Activated naive CD8-positive, alpha-beta T cell treated with anti-CD3 and anti-CD28 coated beads, Interleukin-2, amount 10 ng/mL, durations not matched to agents 7 days and 5 days (primary cell): ENCODE measurements at places on chromosomes 4 and X. TPM values are rescaled to one million over a fixed set of nuclear protein-coding genes. Genes with fewer than 3 reads are reported as not detected.

DNA sequence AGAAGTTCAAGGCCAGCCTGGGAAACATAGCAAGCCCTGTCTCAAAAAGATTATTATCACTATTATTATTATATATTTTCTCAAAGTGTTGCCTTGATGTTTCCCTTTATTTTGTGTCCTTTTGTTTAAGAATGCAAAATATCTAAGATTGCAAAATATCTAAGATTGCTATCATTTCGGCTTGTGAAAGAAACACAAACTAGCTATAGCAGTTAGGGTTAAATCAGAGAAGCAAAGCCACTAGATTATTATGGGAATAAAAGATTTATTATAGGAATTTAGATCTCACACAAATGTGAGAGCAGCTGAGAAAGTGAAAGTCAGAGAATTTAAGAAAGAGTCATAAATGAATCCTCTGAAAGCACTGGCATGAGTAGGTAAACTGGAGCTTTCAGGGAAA is 18.0 kb upstream of the TMEM184C start:
- H3K27ac ChIP-seq = no peak overlapping the region
- H3K36me3 ChIP-seq = no peaks in the 10 kb centered on the region
- no peak overlapping the region for H3K4me3 ChIP-seq
- no peak for DNase-seq
- peaks cover 6% of the 10 kb centered on the region for H3K4me1 ChIP-seq
- peaks cover 3% of the 10 kb centered on the region for H3K27me3 ChIP-seq

DNA sequence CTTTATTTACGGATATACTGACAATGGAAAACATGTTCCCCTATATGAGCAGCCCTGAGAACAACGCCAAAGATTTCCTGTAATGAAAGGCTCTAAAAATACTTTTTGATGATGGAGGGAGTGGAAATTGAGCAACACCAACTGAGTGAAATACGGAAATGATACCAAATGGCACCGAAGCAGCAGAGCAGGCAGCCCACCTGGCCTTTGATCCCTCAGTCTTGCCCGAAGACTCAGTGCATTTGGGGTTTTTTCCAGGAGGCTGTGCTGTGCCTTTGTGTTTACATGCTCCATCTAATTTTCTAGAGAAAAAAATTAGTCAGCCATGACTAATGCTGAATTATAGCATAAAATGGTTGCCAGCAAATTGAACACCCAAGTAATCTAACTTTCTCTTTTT is 169.9 kb upstream of the RBPJ start:
- peaks cover 5% of the 10 kb centered on the region for H3K36me3 ChIP-seq
- H3K27ac ChIP-seq = no peak overlapping the region
- DNase-seq = no peak
- peaks cover 2% of the 10 kb centered on the region for H3K4me1 ChIP-seq
- no peak overlapping the region for H3K4me3 ChIP-seq
- peaks cover 9% of the 10 kb centered on the region for H3K27me3 ChIP-seq

- H3K27ac ChIP-seq = no peak overlapping the region
- no peaks in the 10 kb centered on the region for H3K36me3 ChIP-seq
- no peaks in the 10 kb centered on the region for H3K4me1 ChIP-seq
Measured at GRCh38 chr4:174554231-174554728, 32.0 kb upstream of the HPGD start.

DNA sequence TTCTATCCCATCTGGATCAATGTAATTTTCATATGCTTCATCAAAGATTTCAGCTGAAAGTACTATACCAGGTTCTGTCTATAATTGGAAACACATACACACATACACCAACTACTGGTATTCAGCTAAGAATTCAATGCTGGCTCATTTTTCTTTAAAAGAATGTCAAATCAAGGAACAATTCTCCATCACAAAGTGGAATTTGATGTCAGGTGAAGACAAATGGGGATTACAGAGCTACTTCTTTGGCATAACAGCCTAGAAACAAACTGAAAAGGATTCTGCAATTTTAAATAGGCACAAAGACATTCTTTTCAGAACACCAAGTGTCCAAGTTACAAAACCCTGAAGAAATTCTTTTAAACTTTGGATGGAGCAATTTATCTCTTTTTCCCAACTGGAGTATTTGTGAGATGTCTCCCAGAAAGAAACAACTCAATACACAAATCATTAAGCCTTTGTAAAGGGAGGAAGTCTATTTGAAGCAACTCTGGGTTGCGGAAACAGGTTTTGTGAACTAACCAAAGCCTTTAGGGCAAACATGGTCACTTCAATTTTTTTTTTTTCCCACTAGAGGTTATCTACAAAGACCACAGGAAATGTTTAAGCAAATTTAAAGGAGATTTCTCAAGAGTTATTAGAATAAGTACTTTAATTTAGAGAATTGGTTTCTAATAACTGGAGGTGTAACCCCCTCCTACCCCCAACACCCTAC is 1.9 kb upstream of the FAM9C start:
- H3K36me3 ChIP-seq = peaks cover 9% of the 10 kb centered on the region
- no peak overlapping the region for H3K27ac ChIP-seq
- no peaks in the 10 kb centered on the region for H3K27me3 ChIP-seq
- peaks cover 20% of the 10 kb centered on the region for H3K4me1 ChIP-seq
- H3K4me3 ChIP-seq = no peak overlapping the region

DNA sequence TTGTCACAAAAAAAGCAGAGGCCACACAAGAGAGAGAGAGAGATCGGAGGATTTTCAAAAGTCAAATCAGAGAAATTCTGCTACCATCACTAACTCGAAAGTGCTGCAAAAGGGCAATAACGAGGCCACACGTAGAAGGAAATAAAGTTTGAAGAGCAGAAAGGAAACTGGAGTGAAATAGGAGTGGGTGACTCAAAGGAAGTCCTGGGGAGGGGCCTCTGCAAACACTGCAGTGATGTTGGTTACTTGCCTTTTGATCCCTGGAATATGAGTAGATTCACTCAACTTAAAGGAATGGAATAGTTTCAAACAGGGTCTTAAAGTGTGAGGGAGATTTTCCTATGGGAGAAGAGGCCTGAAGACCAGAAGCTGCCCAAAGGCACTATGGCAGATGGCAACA is 663.4 kb upstream of the LCORL start:
- no peaks in the 10 kb centered on the region for H3K27me3 ChIP-seq
- H3K4me1 ChIP-seq = no peaks in the 10 kb centered on the region
- no peak overlapping the region for H3K27ac ChIP-seq
- no peak for DNase-seq
- no peaks in the 10 kb centered on the region for H3K36me3 ChIP-seq
- H3K4me3 ChIP-seq = no peak overlapping the region

DNA sequence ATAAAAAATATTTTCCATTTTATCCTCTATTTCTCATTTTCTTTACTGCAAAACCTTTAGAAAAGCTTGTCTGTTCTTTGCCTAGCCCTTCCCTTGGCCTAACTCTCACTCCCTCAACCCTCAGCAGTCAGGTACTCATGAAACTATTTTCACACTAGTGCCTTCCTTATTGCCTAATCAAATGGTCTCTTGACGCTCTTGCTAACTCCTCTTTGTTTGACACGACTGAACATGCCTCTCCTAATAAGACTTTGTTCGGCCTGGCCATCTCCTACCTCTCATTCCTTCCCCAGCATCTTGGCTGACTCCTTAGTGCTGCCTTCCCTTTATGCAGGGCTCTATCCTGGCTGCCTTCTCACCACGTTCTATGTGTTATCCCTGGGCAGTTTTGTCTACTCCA is 11.1 kb upstream of the LRAT start:
- H3K36me3 ChIP-seq = no peaks in the 10 kb centered on the region
- no peak for DNase-seq
- H3K27ac ChIP-seq = no peak overlapping the region
- H3K27me3 ChIP-seq = peaks cover 11% of the 10 kb centered on the region

DNA sequence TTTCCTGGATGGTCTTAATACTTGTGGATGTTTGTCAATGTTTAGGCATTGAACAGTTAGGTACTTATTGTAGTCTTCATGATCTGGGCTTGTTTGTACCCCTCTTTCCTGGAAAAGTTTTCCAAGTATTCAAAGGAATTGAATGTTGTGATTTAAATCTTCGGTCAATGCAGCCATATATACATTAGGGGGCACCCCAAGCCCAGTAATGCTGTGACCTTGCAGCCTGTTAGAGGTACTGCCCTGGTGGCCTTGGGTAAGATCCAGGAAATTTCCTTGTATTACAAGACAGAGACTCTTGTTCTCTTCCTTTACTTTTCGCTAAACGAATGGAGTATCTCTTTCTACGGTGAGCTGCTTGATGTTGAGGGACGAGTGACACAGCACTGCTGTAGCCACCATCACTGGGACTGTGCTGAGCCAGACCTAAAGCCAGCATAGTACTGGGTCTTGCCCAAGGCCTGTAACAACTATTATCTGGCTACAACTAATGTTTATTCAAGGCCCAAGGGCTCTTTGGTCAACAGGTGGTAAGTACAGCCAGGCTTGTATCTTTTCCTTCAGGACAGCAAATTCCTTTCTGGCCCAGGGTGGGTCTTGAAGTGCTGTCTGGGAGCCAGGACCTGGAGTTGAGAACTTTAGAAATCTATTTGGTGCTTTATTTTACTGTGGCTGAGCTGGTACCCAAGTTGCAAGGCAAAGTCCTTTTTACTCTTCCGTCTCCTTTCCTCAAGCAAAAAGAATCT is 118.3 kb upstream of the ATOH1 start:
- DNase-seq = no peak
- no peaks in the 10 kb centered on the region for H3K27me3 ChIP-seq
- no peak overlapping the region for H3K27ac ChIP-seq
- H3K4me3 ChIP-seq = no peak overlapping the region

Gene TRIM61
- total RNA-seq = 2.9 TPM

Gene TCP11X2
- total RNA-seq = not detected

DNA sequence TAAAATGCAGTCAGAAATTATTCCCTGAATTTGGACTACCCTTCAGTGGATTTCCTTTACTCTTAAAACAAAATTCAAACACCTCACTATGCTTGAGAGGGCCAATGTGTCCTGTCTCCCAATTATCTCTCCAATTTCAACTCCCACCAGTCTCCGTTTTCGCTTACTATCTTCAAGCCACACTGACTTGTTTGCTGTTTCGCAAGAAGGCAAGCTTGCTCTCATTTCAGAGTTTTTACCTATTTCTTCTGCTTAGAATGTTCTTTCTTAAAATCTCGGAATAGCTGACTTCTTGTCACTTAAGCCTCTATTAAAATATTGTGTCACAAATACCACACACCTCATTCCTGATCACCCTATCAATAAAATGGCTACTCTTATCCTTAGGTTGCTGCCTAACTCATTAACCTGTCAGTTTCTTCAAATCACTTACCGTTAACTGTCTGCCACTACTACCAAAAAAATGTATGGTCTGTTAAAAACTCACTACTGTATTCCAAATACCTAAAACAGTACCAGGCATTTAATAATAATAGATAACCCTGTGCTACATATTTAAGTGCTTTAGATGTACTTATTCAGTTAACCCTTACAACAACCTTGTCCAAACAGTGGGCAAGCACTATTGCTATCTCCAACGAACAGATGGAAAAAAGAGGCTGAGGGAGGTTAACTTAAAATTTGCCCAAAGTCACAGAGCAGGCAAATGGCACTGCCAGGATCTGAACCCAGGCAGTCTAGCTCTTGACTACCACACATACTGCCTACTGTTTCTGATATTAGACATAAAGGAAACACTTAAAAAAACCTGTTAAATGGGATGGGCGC is 2.9 kb downstream of the UBA6 start:
- H3K4me3 ChIP-seq = no peak overlapping the region
- no peaks in the 10 kb centered on the region for H3K27me3 ChIP-seq
- no peak for DNase-seq
- peaks cover 33% of the 10 kb centered on the region for H3K4me1 ChIP-seq

DNA sequence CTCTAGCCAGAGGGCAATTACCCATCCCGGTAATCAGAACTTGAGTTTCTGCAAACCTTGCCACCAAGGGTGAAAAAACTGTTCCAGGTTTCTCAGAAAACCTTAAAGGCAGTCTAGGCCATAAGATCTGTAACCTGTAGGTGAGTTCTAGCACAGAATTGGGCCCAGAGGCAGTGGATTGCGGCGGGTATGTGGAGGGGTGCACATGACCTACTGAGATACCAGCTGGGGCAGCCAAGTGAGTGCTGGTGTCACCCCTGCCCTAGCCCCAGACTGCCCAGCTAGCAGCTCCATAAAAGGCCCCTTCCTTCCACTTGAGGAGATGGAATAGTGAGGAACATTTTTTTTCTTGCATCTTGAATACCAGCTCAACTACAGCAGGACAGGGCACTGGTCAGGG is 176.7 kb downstream of the SMARCA1 start:
- no peak overlapping the region for H3K27ac ChIP-seq
- H3K36me3 ChIP-seq = no peaks in the 10 kb centered on the region
- no peak overlapping the region for H3K4me3 ChIP-seq
- no peaks in the 10 kb centered on the region for H3K4me1 ChIP-seq

Gene MAGEA1
- total RNA-seq = not detected

DNA sequence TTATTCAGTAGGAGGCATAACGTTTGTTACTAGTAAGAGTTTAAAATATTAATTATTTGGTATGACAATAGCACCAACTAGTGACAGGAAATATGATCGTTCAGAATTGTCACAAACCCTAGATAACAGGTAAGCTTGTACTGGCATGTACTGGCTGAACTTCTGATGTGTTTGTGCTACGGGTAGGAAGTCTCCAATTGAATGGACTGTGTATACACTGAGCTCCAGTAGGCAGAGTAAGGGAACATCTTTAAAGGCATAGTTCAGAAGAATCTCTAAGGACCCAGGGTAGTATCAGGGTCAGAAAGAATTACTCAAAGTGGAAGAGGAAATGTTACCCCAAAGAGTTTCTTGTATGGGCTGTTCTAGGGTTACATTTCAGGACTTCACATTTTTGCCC is 230.4 kb downstream of the EDA2R start:
- no peak for DNase-seq
- peaks cover 4% of the 10 kb centered on the region for H3K27me3 ChIP-seq
- no peaks in the 10 kb centered on the region for H3K36me3 ChIP-seq
- no peak overlapping the region for H3K27ac ChIP-seq
- no peak overlapping the region for H3K4me3 ChIP-seq
- H3K4me1 ChIP-seq = peaks cover 2% of the 10 kb centered on the region

DNA sequence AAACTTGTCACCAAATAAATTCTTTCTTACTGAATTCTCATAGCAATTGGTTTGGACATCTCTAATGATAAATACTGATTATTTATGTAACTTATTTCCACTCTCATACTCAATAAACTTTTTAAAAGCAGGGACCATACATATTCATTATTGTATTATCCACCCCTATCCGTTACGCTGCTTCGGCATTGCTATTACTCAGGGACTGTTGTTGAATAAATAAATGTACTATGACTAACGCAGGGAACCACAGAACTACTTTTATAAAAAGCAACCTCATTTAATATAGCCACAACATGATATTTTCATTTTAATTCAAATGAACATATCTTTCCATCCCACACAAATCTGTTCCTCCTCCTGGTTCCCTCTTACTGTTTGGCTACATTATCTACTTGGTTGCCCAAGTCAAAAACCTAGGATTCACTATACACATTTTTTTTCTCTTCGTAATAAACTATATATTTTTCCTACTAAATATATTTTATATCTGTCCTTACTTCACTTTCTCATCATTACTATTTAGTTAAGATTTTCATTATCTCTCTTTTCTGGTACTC is 14.9 kb upstream of the ANKRD50 start:
- H3K27me3 ChIP-seq = no peaks in the 10 kb centered on the region
- no peaks in the 10 kb centered on the region for H3K4me1 ChIP-seq
- no peak overlapping the region for H3K4me3 ChIP-seq
- DNase-seq = no peak

- H3K27me3 ChIP-seq = no peaks in the 10 kb centered on the region
- no peak overlapping the region for H3K4me3 ChIP-seq
- no peak for DNase-seq
- H3K36me3 ChIP-seq = no peaks in the 10 kb centered on the region
Measured at GRCh38 chr4:61239250-61239649, 39.1 kb downstream of the ADGRL3 start.

Gene MTNR1A
- not detected for total RNA-seq

Gene PTPN13
- 0.06 TPM for total RNA-seq
